ENCODE measurements at places on chromosomes 4 and X.

- no peak for DNase-seq
Measured at GRCh38 chr4:87679449-87680169, 29.5 kb downstream of the DMP1 start.

DNA sequence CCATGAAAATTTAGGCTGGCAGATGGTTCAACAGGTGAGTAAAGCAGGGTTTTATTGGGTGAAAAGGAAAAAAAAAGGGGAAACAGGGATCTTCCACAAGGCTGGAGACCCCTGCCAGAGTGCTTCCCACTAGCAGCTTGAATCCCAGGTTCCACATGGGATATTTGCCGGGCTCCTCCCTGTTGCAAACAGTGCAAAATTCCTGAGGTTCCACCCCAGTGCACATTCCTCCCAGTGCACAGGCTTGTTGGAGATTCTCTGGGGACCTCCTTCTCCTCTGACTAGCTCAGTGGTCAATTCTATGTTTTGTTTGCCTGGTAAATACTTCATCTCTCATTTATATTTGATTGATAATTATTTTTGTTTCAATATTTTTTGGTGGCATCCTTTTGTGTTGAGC, 66.4 kb upstream of the UGT2B15 start:
- no peak for DNase-seq

DNA sequence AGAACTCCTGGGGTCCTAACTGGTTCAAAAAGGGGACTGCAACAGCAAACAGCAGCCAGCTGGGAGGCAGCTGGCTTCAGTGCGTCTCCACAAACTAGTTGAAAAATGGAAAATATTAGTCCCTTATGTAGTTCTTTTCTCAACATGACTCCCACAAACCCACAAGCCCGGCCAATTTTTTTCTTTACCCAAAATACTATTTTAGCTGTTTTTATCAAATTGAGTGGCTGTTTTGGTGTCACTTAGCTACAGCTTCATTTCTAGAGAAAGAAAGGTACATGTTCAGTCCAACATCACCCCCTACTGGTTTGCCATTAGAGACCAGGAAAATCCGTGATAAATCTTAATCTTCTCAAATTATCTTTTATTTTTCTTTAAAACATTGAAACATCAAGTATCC, 97.2 kb downstream of the GUCY2F start:
- no peak for DNase-seq

- DNase-seq, result no peak
Measured at GRCh38 chr4:20273793-20274192, 22.1 kb downstream of the SLIT2 start.

- no peak for DNase-seq
Measured at GRCh38 chr4:99356992-99357391, 4.4 kb upstream of the ADH1C start.

- no peak for DNase-seq
Measured at GRCh38 chr4:60913002-60913401, 287.1 kb upstream of the ADGRL3 start.

GRCh38 chr4:121541696-121542095, 155.1 kb downstream of the ANXA5 start:
- DNase-seq, result no peak

DNA sequence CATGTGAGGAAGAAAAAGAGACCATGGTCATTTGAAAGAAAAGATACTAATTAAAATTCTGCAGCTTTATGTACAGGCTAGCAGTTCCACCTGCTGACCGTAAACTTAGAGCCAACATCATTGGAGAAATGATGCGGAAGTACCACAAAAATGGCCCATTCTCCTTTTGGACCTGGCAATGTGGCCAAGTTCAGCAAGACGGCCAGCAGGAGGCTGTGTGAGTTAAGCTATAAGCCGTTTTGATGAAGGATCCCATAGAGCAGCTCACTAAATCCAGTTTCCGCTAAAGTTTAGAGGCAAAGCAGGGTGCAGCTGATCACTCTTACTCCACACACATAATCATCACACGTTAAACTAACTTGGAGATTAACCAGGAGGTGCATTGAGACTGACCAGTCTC, 133.8 kb downstream of the LDB2 start:
- no peak for DNase-seq

DNA sequence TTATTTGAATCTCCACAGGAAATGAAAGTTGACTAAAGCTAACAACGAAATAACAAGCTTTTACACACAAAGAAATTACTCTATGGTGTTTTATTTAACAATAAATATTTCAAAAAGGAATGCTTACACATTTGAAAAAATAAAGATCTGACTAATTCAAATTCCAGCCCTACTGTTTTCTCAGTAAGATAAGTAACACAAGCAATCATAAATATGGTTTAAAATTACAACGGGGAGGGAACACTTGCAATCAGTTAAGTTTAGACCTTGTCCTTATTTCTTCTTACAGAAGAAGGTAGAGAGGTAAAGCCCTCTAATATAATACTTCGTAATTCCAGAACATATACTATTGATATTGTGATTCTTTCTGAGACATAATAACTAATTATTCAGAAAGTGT, 158.5 kb downstream of the DHX15 start:
- DNase-seq, result no peak

GRCh38 chr4:27152703-27153102, 292.1 kb downstream of the STIM2 start:
- DNase-seq, result no peak

- no peak for DNase-seq
Measured at GRCh38 chr4:96312046-96312685, 472.3 kb downstream of the PDHA2 start.

DNA sequence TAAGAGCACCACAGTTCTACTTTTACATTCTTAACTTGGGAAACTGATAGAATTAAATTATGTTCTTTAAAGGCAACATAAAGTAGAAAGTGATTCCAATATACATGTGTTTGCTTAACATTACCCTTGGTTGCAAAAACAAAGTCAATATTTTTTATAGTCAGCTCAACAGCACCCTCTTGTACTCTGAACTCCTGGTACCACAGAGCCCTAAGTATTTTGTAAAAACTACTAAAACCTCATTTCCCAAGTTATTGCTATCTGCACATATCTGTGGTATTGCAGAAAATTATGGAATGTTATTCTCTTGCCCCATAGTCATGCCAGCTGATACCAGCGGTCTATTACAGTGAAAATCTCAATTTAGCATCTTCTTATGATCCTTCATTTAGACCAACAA, 2.9 kb downstream of the KIF4A start:
- no peak for DNase-seq

- no peak for DNase-seq
Measured at GRCh38 chrX:74370487-74370886, 50.8 kb upstream of the SLC16A2 start.

- DNase-seq, result no peak
Measured at GRCh38 chr4:23036503-23036902, 343.8 kb downstream of the GBA3 start.

DNA sequence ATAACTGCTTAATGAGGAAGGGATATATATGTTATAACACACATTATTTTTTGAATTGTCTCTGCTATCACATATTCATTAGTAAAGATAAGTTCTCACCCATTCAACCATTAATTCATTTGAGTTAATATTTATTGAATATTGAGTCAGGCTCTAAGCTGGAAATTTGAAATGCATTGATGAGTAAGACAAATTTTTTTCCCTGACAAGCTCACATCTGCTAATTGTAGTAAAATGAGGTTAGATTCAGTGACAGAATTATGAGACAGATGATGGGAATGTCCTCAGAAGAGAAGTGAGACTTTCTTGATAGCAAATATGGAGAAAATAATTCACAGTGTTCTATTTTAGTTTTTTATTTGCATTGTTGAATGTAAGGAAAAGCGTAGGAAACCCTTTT, 194.3 kb downstream of the SLC4A4 start:
- no peak for DNase-seq

GRCh38 chr4:183335369-183335940, 13.2 kb upstream of the CLDN24 start:
- DNase-seq, result no peak
